ENCODE measurements at places on chromosomes 4 and X.
A peak's percentile ranks its signal among the peaks of the same experiment; 100 is the strongest.

- no peak for DNase-seq
Observed at GRCh38 chrX:39242187-39242586, 440.9 kb downstream of the MID1IP1 start.

DNA sequence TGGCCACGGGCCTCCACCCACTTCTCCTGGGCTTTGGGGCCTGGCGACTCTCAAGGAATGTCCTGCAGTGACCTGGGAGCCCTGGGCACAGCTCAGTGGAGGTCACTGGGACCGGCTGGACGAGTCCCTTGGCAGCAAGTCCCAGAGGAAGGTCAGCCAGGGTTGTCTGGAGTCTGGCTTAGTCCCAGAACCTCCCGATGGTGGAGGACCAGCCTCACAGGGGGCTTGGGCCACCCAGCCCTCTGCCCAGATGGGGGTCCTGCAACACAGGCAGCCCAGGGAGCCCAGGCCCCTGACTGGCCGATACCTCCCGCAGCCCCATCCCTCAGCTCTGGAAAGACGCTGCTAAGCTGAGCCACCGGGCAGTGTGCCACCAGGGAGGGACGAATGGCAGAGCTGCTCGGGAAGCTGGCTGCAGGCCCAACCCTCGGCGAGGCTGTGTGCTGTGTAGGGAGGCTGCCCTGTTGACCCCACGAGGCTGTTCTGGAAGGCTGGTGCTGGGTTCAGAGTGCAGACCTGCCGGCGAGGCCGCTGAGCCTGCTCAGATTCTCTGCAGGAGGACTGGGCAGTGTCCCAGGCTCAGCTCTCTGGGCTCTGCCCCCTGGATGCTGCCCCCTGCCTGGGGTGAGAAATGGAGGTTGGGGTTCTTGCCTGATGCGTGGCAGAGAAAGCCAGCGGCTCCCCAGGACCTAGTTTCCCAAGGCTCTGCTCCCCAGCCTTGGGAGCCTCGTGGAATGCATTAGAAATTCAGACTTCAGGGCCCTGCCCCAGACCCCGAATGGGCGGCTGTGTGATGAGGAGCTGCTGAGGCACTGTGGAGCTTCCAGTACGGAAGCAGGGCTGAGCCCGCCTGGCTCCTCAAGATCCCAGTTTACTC is 61.7 kb downstream of the ADRA2C start:
- DNase-seq = peak; percentile 69

DNA sequence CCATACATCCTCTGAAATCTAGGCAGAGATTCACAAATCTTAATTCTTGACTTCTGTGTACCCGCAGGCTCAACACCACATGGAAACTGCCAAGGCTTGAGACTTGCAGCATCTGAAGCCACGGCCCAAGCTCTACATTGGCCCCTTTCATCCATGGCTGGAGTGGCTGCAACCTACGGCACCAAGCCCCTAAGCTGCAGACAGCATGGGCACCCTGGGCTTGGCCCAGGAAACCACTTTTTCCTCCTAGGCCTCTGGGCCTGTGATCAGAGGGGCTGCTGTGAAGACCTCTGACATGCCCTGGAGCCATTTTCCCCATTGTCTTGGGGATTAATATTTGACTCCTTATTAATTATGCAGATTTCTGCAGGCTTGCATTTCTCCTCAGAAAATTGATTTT is 457.9 kb downstream of the GRIA2 start:
- no peak for DNase-seq

DNA sequence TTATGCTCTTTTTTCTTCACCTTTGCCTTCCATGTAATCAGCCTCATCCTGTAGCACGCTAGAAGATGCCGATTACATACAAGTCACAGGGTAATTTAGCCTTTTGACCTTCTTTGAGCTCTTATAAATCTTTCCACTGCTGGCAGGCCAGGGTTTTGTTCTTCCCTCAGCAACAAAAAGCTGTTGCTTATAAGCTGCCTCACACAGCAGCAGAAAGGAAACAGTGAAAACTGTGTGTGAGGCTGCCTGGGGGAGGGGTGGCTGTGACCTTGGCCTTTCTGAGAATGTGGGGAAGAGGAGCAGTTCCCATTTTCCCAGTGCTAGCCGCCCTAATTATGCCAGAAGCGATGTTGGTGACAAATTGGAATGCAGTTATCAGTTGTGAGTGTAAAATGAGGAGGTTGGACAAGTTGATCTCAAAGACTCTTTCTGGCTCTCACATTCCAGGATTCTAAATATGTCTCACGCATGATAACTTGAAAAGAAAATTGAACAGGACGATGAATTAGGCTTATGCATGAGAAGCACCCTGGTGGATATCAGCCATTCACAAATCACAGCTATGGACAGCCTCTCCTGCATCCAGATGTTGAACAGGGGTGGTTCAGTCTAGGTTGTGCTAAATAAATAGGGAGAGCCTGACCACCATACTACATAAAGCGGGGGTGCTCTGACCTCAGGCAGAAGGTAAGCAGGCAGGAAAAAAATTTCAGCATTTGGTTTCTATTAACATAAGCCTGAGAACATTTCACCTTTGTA is 25.7 kb downstream of the SLITRK2 start:
- DNase-seq = peak; percentile 36

DNA sequence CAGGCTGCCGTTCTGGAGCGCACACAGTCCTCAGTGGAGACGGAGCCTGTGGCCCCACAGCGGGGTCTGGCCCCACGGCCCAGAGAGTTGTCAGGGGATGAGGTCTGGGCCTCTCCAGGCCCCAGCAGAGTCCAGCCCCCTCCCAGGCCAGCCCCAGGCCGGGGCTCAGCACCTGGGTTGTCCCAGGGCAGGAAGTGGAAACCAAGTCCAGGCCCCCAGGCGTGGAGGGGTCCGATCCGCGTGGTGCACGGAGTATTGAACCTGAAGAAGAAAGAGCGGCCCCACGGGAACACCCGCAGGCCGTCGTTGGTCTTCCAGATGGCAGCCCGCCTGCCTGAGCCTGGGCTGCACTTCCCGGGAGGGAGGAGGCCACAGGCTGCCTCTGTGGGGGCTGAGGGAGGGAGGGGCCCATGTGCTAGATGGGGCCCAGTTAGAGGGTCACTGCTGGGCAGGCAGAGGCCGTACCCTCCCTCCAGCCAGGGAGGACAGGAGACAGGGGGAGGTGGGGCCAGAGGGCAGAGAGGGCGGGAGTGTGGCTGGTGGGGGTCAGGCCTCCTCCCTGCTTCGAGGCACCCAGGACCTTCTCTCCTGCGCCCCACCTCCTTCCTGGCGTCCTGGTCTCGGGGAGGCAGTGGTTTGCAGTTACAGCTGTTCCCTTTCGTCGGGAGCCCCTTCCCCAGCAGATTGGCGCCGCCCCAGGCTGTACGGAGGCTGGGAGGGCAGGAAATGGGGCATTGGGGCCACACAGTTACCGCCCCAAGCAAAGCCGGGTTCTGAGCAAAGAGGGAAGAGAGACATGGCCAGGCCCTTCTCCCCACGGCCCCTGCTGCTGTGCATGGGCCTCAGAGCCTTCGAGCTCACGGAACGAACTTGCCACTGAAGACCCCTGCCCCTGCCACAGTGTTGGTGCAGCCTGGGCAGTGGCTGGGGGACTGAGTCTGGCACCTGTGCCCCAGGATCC is 8.1 kb downstream of the HGFAC start:
- no peak for DNase-seq

DNA sequence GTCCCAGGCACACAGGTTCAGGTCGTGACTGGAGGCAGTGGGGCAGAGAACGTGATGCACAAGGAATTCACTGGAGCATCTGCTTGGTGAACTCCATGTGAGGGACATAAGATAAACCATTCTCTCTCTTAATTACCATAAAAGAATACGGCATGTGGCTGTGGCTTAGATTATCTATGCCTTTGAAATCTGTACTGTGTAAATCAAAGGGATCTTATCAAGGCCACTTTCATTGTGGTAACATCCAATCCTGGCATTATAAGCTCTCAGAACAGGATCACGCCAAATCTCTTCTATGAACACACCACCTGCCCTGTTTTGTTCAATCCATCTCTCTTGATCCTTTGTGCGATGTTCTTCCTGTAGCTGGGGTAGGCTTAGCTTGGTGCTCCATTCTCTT is 192.3 kb downstream of the SPATA18 start:
- DNase-seq = no peak

DNA sequence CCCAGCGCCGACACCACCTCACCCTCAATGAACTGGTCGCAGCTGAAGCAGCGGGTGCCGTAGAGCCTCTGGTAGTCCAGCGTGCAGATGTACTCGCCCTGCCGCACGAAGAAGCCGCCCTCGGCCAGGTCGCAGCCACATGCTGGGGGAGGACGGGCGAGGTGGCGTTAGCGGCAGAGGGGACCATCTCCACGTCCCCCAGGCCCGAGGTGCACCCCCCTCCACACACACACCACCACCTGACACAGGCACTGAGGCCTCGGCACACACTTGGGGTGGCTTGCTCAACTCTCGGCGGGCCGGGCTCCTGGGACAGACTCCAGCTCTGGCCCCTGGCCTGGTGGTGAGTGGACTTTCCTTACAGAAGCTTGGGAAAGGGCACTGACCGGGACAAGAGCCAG is 61.5 kb downstream of the ABLIM2 start:
- DNase-seq = no peak

DNA sequence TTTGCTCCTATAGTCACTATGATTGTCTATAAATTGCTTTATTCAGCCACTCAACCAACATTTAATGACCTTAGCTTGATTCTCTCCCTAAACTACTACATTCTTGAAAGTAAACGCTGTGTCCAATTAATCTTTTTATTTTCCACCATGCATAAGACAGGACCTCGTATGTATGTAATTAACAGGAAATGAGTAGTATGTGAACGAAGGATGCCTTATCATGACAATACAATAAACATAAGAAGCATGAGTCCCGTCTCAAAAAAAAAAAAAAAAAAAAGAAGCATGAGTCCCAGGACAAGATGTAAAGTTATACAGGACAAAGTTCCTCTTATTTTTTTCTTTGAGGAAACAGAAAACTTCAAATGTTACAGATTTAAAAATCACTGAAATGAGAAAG is 92.5 kb downstream of the PPP3CA start:
- DNase-seq = no peak

Measured in hypothalamus (tissue), 51 donors.